ENCODE measurements at places on chromosomes 6 and 20.

DNA sequence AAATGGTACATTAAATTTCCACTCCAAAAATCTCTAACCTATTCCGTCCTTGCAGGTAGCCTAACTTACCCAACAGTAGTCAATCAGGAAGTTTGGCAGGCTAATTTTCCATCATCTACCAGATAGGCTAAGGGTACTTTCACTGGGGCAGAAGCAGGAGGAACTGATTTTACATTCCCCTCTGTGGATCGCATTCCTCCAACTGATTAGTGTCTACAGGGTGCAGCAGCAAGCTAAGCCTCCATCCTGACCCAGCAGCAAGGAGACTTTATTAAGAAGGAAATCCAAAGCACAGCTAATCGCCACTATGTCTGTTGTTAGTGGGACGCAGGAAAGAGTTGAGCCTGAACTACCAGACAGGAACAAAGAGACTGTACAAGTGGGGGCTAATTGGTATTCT, 143.2 kb upstream of the RUNX2 start:
- DNase-seq = no peak

DNA sequence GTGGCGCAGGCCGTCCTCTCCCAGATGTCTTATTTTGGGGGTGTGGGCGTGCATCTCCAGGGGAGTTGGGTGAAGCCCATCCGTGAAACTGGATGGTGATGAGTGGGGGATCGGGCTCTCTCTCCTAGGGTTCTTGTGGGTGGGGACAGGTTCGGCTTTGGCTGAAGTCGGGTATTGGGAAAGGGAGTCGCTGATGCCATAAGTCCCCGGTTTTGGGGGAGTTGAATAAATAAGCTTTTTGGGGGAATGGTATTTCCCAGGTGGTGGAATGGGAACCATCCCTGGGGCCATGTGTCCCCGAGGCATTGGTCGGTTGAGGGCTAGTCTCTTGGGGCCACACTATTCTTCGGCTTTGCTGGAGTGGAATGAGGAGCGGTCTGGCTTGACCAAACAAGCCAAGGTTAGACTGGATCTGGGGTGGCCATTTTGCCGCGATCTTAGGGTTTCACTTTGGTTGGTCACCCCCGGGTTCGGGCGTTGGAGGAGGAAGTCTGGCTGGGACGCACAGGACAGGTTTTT, 481 bp downstream of the ZNF133 start:
- DNase-seq = no peak

DNA sequence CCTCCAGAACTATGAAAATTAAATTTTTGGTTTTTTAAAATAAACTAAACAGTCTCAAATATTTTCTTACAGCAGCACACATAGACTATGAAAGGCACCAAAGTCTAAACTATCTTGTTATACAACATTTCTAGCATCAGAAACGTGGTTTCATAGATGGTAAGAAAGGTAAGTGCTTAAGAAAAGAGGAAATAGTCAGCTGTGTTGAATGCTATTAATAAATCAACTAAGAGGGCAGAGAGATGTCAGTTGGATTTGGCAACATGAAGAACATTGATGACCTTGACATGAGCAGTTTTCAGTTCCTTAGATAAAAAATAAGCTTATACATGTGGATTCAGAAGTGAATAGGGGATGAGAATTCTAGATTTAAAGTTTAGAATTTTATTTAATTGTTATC, 113.6 kb downstream of the RFX6 start:
- DNase-seq = no peak

DNA sequence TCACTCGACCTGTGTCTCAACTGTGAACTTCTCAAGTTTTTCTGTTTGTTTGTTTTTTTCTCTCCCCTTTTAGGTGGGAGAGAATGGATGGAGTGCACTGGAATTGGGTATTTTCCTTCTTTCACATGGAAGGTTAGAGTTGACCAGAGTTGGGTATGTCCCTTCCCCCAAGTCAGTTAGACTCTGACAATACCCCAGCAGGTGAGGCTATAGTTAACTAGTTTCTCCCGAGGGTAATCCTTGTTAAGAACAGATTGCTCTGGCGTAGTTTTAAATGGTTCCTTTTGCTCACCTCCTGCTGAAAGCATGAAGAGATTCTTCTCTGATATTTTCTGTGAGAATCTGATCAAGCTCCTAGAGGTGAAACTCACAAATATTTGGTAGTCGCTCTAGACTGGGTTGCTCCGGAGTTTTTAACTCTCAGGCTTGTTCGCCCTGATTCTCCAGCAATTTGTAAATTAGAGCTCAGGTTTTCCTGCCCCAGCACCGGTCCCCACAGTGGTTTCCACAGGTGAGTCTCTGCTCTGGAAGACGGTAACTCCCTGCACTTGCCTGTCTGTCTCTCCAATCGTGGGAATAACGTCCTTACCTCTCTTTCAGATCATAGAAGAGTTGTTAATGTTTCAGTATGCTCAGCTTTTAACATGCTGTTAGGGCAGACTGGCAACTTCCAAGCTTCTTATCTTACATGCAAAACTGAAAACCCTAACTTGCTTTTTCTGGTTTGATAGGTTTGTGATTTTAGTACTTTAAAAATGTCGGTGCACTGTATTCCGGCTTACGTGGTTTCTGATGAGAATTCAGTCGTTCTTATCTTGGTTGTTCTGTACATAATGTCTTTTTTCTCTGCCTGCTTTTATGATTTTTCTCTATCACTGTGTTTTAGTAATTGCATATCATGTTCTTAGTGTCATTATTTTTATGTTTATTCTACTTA, 111.2 kb upstream of the HIVEP1 start:
- no peak for DNase-seq

GRCh38 chr6:133568970-133569889, 319.7 kb upstream of the TCF21 start:
- no peak for DNase-seq

DNA sequence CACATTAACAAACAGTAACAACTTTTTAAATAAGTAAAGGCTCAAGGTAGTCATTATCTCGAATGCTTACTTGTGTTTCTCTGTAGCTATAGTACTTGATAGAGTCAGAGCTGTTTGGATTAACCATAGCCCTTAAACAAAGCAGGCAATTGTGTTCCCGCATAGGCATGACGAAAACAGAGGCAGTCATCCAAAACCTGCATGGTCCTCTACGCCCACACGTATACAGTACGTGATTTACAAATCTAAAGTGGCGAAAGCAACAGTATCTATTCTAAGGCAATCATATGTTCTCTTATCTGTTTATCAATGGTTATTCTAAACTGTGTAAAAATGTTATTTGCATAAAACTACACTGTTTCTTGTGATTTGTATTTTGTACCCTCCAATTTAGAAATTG, 31.8 kb downstream of the HFE start:
- DNase-seq = no peak

- DNase-seq = no peak
Measured at GRCh38 chr6:166998256-166999144, 697 bp upstream of the CEP43 start.

- no peak for DNase-seq
Measured at GRCh38 chr20:16759181-16759563, 11.0 kb downstream of the OTOR start.

- no peak for DNase-seq
Measured at GRCh38 chr20:46350986-46351267, 42.6 kb upstream of the CDH22 start.

- no peak for DNase-seq
Measured at GRCh38 chr6:149477544-149477943, 7.3 kb downstream of the ZC3H12D start.

DNA sequence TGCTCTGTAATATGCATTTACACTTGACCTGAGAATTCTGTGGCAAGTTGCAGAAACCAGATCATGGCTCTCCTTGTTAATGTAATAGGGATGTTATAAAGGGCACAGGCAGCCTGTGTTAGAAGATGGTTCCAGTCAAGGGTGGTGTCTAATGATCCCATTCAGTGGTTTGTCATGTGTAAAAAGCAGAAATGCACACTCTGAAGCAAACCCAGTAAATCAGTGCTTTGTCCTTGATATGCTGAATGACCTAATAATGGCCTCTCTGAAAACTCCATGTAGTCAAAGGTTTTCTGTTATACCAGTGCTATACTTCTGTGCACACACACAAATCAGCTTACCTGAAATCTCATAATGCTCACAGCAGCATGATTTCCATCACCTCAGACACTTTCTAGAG, 66.2 kb downstream of the SOBP start:
- no peak for DNase-seq

- DNase-seq = no peak
Measured at GRCh38 chr6:138538390-138539031, 39.2 kb upstream of the NHSL1 start.

DNA sequence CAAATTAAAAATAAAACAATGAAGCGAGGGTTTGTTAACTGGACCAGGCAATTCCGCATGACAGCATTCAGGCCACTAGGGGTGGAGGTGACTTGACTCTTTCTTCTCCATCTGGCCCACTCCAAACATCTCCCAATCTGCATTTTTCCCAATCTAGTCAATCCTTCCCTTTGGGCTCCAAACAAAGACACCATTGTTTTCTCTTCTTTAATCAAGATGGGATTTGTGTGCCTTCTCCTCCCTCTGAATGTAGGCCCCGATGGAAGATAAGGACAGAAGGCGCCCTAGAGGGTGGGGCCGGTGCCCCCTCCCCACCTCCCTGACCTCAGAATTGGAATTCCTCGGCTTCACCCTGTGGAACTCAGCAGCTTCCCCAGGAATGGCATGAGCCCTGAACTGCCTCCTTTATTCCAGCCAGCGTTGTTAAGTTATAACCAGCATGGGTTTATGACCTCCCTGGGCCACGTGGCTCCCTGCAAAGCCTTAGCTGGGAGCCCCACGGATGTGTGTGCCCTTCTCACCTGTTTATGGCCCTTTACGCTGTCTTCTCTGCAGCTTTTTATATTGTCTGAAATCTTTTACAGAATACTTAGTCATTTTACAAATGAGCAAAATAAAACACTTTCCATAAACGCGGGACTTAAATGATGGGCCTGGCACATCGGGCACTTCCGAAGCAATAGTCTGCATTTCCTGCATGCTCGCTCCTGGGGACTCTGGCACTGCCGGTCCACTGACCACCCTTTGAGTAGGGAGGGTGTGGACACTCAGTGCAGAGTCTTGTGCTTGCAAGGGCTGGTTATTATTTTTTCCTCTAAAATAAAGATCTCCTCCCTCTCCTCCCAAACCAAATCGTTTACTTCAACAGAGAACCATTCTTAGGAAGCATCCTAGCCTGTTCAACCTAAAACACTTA, 24.5 kb downstream of the OVOL2 start:
- DNase-seq = no peak

DNA sequence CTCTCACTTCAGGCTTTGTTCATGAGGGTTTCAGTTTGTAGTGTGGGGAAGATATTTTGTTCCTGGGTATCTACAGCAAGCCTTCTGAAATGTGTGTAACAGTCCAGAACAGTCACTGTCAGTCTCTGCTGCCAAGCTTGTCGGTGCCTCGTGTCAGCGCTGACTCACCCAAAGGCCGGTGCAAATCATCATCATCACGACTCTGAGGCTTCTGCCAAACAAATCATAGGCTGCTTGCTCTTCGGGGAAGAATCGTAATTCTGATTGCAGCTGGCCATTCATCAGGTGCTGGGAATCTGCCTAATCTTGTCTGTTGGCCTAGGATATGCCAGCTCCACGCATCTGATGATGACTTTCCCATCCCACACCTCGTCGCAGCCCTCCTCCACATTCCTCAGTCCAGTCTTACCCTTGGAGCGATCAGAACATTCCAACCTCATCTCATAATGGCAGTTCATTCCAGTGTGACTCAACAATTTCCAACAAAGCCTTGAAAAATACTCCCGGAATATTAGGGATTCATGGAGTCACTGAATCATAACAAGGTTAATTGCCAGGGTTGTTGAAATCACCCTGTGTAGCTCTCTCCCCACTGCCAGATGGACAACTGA, 40.9 kb downstream of the ALDH8A1 start:
- DNase-seq = no peak

- no peak for DNase-seq
Measured at GRCh38 chr6:168021581-168021980, 24.1 kb downstream of the KIF25 start.

DNA sequence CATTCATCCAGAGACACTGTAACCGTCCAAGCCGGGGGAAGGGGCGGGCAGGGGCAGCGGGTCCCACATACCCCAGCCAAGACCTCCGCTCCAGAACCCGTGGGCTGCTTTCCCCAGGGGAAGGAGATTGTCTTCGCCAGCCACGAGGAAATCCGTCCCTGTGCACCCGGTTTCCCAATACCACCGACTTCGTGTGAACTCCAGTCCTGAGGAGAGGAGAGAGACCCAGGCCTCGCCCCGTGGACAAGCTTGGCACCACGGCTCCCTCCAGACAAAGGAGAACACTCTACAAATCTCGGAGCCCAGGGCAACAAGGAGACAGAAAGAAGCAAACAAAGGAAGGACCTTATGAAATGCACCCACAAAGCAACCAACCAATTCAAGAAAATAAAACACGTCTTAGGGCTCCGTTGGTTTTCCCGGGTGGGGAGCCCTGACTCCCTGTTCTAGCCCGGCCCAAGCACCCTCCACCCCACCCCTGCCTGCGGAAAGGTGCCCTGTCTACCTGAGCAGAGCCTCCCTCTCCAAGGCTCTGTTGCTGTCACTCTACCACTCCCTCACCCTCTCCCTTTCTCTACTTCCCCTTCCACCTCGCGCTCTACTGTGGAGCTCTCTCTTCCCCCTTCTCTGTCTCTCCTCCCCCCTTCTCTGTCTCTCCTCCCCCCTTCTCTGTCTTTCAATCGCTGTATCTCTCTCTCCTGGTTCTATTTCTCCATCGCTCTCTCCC, 1382.8 kb upstream of the DEFB115 start:
- no peak for DNase-seq

DNA sequence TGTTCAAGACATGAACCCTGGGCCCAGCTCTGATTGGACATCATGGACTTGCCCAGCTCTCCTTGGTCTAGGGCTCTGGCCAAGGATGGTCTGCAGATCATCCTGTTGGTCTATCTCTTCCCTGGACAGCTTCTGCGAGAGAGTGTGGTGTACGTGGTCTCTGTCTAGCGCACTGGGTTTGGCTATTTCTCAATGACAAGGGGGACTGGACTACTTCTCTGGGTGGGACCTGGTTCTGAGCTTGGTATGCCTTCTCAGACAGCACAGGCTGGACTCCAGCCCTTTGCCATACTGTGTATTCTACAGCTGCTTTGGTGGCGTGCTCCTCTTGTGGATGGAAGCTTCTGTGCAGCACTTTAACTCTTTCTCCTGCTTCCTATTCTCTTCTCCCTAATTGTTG, 8.5 kb upstream of the RAET1E start:
- no peak for DNase-seq

DNA sequence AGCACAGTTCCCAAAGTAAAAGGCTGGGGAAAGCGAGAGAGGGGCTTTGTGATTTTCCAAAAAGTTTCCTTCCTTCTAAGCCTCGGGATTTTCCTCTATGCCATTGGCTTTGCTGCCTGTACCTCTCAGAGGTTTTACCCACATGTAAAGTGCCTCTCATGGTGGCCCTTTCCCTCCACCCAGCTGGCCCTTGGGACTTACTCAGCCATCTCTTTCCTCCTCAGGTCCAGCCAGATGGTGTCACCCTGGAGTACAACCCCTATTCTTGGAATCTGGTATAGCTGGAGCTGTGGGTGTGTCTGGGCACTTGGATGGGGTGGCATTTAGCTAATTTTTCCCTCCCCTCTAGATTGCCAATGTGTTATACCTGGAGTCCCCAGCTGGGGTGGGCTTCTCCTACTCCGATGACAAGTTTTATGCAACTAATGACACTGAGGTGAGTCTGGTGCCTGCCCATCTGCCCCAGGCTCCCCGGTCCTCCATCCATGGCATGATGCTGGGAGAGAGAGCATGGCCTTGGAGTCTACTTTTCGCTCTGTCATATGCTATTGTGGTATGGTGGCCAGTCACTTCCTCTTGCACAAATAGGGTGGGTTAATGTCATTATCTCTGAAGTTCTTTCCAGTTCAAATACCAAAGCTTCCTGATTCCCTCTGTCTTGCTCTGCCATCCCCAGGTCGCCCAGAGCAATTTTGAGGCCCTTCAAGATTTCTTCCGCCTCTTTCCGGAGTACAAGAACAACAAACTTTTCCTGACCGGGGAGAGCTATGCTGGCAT, 1.1 kb downstream of the CTSA start:
- DNase-seq = no peak

All from activated T-helper 9 cell treated with anti-CD3 and anti-CD28 coated beads, Interleukin-2, amount 50 U/mL, for 16 hours (primary cell).